Urothelium cell line (cell line): ENCODE measurements at places on chromosomes 6 and 20.

DNA sequence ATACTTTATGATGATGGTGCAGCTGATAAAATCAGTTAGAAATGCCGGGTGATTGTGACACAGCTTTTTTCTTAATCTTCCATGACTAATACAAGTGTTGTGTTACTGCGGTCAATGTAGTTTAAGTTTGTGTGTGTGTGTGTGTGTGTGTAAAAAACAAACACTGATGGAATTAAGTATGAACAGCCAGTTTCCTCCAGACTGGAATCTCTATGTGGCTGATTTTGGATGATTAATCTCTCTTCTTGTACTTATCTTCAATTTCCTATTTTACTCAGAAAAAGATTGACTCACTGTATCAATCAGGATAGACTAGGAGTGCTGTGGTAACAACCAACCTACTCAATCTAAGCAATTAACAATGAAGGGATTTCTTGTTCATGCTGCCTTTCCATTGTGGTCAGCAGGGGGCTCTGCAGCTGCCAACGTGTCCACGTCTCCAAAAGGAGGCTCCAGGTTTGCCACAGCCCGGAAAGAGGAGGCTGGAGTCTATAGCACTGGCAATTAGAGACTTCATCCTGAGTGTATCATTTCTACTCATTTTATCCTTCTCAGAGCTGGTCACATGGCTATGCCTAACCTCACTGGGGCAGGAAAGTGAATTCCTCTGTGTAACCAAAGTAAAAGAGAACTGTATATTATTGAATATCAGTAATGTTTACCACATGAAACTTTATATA, 107.7 kb downstream of the CD109 start:
- peak; percentile 72 for DNase-seq

DNA sequence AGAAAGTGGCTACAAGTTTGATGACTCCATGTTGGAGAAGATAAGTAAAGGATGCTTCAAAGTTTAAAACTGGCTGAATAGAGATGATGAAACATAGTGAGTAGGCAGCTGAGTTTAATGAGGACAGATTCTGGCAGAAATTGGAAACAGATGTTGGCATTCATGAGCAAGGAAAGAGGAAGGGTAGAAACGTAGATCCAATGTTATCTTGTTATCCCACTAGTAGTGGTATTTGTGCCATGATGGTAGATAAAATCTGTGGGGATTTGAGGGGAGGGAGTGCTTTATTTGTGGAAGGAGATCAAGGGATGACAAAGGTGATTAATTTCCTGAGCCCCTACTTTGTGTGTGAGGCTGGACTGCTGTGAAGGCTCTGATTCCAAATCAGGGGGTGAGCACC, 69.5 kb downstream of the MRAP2 start:
- DNase-seq: no peak

DNA sequence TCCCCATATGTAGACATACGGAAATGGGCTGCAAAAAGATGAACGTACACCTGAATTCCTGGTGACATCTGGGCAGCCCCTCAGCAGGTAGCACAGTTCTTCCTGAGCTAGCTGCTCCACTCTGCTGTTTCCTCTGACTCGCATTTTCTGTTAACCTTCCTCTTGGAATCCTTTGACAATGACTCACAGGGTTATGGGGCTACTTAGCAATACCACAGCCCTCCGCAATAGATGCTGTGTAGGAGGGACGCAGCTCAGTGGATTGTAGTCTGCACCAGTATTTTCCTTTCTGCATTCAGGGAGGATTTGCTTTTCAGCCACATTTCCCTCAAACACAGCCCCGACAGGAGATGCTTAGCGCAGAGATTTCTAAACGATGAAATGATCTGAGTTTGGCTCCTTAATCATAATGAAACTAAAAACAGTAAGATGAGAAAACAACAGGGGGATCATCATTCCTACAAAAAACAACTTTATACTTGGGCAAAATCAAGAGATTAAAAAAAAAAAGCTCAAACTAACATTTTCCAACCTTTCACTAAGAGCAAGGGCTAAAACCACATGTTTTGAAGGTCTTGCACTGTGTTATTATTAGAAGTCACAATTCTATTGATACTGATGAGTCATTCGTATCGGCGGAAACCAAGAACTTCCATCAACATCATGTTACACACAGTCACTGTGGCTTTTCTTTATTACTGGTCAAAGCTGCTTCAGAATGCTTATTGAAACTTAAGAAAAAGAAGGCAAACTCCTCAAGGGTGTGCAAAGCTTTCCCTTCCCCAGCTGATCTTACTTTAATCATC, 12.2 kb downstream of the BACH2 start:
- peak; percentile 81 for DNase-seq

- DNase-seq: peak; percentile 90
Observed at GRCh38 chr20:50744143-50744792, 12.9 kb downstream of the PARD6B start.

DNA sequence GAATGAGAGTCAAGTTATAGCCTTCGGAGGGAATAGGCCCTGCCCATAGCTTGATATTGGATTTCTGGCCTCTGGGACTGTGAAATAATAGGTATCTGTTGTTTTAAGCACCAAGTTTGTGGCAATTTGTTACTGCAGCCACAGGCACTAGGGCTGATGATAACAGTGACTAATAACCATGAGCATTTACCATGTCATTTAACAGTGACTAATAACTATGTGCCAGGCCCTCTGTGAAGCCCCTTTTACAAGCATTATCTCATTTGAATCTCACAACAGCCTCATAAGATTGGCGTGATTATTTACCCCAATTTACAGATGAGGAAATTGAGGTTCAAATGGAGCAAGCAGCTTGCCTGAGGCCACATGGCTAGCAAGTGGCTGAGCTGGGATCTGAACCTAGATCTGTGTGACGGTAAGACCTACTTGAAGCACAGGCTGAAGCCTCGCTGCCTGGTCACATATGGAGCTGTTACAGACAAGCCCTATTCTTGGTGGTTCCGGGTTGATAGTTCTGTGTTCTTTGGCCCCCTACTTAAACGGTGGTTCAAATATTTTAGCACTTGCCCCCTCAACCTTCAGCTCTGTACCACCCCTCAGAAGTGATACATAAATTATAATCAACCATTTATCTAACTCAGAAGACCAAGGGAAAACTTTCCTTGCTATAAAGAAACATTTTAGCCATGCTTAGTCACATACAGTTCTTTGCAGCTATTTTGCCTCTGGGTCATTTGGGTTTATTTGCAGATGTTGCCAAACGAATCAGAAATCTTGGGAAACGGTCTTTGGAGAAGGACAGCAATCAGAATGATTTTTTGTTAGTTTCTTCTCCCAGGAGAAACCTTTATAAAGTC, 98.3 kb downstream of the ELOVL5 start:
- no peak for DNase-seq

GRCh38 chr20:36726168-36726567, 19.7 kb downstream of the NDRG3 start:
- DNase-seq: no peak

- no peak for DNase-seq
Observed at GRCh38 chr6:51273228-51273961, 454.7 kb downstream of the TFAP2B start.

GRCh38 chr20:57813509-57814269, 103.9 kb upstream of the PMEPA1 start:
- DNase-seq: no peak

DNA sequence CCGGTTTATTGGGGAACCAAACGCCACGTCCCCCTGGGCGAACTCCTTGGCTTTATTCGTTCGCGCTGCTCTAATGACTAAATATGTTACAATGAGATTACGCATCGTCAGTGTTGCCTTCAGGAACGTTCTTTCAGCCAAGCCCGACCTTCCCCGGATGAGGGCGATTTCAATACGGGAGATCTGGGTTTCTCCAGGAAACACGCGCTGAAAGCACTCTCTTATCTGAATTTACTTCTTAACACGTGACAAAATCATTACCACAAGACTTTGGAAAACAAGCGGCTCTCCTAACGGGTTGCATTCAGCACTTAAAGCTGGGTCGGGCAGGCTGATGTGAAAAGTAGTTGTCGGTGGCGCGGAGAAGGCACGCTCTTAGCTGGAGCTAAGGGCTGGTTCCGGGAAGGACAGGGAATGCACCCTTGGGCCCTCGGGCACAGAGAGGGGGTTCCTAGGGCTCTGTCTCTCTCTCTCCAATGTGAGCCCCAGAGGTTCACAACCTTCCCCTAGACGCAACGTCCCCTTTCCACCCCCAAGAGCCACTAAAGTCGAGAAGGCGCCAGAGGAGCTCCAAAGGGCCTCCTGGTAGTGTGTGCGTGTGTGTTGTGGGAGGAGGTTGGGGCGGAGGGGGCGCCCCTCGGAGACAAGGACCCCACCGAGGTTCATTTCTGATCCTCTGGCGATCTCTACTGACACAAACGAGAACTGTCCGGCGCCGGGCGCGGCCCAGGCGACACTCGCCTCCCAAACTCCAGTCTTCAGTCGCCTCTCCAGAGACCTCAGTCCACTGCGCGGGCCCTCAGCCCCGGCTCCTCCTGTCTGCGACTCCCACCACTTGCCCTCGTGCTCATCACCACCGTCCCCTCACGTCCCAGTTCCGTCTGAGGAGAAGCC, 7.1 kb upstream of the NKX2-2 start:
- peak; percentile 55 for DNase-seq
